Fibroblast of the conjunctiva (primary cell): ENCODE measurements at places on chromosomes 1 and 21.

GRCh38 chr1:156627313-156627880 is 8.2 kb downstream of the HAPLN2 start:
- no peak for DNase-seq

GRCh38 chr1:9121496-9122409 is 7.1 kb downstream of the GPR157 start:
- DNase-seq, result no peak

GRCh38 chr1:114302821-114303220 is 149.2 kb upstream of the SYT6 start:
- DNase-seq, result no peak

DNA sequence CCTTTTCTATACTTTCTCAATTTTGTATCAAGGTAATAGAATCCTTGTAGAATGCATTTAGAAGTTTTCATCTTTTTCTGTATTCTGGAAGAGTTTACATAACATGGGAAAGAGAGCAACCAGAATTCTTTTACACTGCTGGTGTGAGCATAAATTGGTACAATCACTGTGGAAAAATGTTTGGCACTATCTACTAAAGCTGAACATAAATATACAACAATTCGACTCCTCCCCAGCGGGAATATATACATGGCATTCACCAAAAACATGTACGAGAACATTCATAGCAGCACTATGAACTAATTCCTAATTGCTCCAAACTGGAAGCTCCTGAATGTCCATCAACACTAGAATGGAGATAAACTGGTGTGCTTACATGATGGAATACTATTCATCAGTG is 1.8 kb upstream of the ACBD6 start:
- no peak for DNase-seq

GRCh38 chr1:3521426-3521825 is 67.0 kb downstream of the ARHGEF16 start:
- DNase-seq, result no peak

GRCh38 chr1:205668951-205669340 is 11.4 kb downstream of the SLC45A3 start:
- DNase-seq, result no peak

GRCh38 chr1:115409094-115410015 is 71.3 kb upstream of the NGF start:
- DNase-seq, result no peak

- no peak for DNase-seq
Observed at GRCh38 chr1:25023826-25024225, 93.8 kb upstream of the RUNX3 start.

DNA sequence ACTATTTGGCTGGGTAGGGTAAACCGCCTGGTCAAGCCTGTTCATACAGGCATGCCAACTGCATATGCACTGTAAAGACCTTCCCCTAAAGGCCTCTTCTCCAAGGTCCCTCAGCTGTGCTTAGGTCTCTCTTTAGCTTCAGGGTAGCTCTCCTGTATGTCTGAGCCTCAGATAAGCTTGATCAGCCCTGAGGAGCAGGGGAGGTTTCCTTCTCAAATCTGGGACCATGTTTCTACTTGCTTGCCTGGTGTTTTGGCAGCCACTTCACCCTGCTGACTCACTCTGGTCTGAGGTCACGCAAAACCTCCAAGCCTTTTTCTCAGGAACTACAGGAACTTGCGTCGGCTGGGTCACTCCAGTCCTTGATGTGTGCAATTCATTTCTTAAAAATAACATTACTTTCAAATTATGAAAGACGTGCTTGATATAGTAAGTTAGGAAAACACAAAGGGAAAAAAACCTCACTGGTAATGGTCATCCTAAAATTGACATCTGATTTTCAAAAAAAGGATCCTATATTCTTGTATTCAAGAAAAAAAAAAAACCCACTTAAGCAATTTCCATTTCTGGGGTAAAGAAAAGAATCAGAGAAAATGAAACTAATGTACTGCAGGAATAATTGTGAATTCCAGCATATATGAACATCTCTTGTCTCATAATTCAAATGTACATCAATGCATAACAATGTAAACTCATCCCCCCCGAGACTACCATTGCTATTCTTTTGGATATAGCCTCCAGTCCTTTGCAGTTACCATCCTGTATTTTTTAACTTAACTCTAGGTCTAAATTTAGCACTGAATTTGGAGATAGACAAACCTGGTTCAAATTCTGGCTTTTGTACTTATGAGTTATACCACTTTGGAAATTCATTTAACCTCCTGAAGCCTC is 24.8 kb upstream of the RNF19B start:
- DNase-seq, result peak; percentile 87

DNA sequence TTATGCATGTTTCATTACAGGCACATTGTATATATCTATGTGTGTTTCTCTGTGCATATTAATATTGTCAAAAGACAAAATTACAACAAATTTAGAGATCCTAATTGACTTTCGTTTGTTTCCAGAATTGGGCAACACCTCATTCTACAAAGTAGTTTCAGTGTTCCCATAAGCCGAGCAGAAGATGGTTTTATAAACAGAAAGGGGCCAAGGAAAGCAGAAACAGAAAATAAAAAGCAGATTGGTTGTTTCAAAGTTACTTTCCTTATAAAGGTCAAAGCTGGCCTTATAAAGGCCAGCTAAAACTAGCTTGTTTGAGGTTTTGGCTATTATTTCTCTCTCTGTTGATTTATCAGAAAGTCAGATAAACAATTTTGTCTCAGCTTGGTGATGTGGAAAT is 116.2 kb upstream of the FGGY start:
- no peak for DNase-seq

DNA sequence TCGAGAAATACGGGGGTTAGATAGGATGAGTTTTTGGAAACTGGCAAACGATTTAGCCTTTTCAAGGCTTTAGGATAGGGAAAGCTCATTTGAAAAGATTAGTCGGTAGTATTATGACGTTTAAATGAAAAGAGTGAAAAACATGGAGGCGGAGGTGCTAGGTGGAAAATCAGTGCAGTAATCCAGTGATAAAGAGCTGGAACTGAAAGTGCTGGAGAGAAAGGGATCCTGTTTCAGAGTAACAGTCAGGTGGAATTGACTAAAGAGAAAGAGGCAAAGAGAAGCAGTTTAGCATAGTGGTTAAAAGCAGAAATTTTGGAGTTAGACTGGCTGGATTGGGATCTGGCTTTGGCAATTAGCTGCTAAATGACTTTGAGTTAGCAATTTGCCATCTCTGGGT is 945 bp downstream of the WDR3 start:
- DNase-seq, result no peak

DNA sequence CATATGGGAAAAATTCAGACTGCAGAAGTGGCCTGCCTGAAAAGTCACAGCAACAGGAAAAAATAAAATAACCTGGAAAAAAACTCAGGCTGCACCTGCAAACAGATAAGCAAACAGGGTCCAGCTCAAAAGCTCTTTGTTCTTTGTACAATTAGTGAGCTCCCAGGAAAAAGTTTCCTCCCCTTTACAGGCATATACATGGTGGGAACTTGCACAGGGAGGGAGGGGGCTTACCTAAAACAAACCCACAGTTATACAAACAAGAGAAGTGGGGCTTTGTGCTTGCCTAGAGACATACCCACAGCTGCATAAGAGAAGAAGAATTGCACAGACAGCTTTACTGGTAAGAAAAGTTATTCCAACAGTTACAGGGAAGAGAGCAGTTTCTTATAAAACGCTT is 31.7 kb upstream of the COG2 start:
- DNase-seq, result no peak

DNA sequence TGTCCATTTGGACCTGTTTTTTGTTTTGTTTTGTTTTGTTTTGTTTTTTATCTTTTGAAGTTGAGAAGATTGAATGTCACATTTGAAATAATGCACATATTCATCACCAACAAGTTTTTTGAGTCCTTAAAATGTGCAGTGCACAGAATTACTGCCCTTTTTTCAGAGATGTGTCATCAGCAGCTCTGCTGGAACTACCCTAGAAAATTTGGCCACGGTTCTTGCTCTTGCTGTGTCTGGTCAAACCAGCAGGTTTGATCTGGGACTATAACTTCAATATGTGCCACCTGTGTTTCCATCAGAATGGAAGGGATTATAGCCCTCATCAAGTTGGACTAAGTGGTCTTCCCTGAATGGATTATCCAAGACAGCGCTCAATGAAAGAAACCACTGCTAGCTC is 24.1 kb upstream of the CNN3 start:
- no peak for DNase-seq

GRCh38 chr1:56069824-56070223 is 509.5 kb downstream of the PLPP3 start:
- no peak for DNase-seq

DNA sequence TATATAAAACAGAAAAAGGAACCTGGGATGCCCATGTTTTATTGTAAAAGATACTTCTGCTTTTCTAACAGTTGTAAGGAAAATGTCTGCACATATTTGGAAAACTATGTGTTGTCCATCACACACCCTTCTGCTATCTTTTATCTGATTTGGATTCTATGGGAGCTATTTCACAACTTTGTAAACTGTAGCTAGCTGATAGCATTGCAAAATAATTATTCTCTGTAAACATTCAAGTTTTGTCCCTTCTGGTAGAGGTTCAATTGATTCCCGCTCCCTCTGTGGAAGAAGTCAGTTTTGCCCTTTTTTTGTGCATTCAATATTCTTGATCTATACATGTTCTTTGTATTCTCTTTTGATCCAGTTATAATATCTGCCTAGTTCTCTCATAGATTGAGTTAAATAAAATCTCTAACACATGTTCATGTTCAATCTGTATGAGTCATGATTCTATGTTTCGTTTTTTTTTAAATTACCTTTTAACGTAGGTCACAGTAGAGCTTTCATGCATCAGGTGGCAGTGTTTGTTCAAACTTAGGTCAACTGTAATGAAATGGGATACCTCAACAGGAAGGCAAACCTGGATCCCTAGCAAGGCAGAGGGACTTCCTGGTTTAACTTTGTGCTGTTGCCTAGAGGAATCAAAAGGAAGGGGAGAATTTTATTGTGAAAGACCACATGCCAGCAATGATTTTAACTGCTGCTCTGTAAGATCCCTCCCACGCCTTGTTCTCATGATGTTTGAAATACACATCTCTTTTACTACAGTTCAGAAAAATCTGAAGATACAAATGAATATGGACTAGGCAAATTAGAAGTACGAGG is 26.0 kb upstream of the BCL9 start:
- DNase-seq, result no peak

GRCh38 chr1:11862890-11863289 is 4.1 kb upstream of the NPPB start:
- DNase-seq, result no peak

DNA sequence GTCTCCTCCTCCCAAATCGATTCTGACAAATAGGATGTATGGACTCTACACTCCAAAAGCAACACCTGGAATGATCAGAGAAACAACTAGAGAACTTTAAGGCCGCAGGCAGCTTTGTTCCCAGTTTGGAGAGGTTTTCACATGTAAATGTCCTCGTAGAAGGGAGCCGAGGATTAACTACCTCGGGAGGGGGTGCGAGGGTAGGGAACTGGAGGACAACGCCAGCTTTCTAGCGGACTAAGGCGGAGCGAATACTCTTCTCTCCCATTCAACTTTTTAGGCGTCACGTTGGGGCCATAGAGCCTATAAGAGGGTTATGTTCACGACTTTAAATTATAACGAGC is 1.2 kb downstream of the SCAF4 start:
- DNase-seq, result no peak

GRCh38 chr1:151720554-151720953 is 768 bp upstream of the RIIAD1 start:
- DNase-seq, result no peak

- no peak for DNase-seq
Observed at GRCh38 chr1:56543783-56544612, 35.4 kb downstream of the PLPP3 start.

- DNase-seq, result no peak
Observed at GRCh38 chr1:35151220-35151619, 41.7 kb downstream of the SFPQ start.

DNA sequence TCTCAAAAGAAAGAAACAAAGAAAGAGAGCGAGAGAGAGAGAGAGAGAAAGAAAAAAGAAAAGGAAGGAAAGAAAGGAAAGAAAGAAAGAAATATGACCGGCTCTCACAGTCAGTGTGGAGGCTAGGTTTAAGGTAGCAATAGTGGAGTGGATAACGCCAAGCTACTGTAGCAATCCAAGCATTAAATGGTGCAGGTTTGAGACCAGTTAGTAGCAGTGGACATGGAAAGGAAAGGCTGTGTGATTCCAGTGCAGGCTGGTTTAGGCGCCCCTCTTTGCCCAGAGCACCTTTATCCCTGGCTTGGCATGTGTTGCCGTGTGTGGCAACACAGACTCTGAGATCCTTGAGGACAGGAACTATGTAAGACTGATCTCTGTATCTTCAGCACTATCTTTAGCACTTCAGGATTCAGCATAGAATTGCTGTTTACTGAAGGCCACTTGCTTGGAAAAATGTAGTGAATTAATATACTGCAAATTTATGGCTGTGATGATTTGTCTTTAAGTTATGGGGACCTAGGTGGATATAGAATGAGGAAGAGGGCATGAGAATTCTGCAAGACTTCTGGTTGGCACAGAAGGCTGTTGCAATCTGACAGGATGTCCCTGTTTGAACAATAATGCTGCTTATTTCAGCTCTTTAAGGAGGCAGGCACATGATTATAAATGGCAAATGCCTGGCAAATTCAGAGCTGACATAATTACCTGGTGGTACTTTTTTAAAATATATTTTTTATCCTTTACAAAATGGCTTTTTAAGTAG is 10.8 kb upstream of the OSBPL9 start:
- no peak for DNase-seq

DNA sequence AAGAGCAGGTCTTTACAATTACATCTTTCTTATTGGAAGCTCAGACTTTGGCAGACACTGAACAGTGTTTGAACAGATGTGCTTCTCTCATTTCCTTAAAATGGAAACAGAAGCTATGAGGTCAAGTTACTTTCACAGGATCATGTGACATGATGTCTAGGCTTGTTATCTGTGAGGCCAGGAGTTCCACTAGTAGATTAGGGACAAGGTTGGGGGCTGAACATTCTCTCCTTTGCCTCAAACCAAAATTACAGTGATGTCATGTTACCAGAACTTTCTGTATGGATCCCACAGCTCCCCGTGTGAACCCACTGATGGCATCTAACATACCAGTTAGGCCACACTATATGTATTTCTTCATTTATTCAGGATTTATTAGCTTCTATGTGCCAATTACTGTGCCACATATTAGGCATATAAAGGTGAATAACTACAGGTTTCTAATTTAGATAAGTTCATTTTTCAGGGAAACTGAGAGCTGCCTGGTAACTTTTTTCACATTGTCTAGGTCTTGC is 6.0 kb downstream of the DYNLT5 start:
- no peak for DNase-seq

- DNase-seq, result no peak
Observed at GRCh38 chr1:33036051-33036525, 595 bp downstream of the AK2 start.

- DNase-seq, result peak; percentile 98
Observed at GRCh38 chr1:96538883-96539282, 182.7 kb upstream of the PTBP2 start.

GRCh38 chr1:25117233-25117823 is 115.0 kb downstream of the SYF2 start:
- DNase-seq, result no peak

- no peak for DNase-seq
Observed at GRCh38 chr21:21279193-21279901, 281.1 kb downstream of the NCAM2 start.

- no peak for DNase-seq
Observed at GRCh38 chr1:213176341-213176740, 125.3 kb downstream of the RPS6KC1 start.
